ENCODE measurements at places on chromosomes 7 and 10.

DNA sequence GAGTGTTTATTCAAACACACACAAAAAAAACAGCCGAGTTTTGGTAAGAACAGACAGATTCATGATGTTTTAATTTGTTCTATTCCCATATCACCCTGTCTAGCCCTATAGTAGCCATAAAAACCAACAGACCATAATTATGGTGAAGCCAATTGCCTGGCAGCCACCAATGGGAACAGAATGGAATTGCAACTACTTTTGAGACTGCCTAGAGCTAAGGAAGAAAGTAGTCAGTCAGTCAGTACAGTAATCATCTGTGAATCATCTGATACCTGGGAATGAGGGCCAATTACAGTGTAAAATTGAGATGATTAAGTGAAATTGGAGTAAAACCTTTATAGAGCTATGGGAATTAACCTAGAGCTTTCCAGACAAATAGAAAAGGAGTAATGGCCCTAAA, 952.7 kb upstream of the KCND2 start:
- no peak for DNase-seq

DNA sequence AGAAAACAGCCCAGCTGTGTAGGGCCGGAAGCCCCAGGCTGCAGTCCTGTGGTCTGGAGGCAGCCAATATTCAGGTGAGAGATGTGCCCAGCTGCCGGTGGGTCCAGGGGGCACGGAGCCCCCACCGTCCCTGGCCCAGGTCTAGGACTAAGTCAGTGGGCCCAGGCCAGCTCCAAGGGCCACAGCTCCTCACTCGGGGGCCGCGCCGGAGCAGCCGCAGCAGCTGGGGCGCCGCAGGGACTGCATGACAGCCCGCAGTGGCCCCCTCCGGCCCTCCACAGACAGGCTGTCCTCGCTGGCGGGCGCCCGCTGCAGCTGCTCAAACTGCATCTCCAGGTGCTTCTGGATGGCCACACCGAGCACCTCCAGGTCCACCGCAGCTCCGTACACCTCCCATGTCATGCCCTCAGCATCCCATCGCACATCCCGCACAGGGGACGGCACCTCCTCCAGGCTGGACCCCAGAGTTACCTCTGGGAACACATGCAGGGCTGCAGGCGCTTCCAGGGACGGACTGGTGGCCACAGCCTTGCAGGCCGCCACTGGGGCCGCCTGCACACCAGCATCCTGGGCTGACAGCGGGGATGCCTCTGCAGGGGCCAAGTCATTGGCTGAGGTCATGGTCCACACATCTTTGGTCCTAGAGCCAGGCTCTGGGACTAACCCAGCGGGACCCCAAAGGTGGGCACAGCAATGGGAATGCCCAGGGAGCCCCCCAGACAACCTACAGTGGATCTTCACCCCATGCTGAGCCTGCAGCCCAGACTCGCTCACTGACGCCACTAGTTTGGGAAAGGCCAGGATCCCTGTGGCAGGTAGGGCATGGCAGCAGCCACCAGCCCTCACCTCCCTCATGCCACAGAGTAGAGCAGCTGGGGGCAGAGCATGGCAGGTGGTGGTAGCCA, 7.0 kb downstream of the GPRIN2 start:
- no peak for DNase-seq

DNA sequence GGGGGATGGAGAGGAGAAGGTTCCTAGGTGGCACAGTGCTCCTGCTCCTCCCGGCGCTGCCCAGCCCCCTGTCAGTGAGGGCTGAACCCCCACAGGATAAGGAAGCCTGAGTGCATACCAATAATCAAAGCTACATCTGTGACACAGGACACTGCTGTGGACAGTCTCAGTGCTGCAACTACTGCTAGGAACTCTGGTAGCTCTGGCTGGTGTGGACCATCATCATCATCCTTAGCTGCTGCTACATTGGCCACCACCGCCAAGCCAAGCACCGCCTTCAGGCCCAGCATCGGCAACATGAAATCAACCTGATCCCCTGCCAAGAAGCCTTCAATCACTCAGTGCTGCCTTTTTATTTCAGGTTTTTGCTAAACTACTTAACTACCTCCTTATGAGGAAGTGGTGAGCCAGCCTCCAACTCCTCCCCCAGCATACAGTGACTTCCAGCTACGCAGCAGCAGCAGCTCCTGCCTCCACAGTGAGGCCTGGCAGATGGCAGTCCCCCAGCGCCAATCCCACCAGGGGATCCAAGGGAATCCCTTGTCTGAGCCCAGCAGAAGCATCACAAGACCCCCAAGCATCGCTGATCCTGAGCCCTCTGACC, 32.1 kb upstream of the SLC26A4 start:
- DNase-seq, result no peak

DNA sequence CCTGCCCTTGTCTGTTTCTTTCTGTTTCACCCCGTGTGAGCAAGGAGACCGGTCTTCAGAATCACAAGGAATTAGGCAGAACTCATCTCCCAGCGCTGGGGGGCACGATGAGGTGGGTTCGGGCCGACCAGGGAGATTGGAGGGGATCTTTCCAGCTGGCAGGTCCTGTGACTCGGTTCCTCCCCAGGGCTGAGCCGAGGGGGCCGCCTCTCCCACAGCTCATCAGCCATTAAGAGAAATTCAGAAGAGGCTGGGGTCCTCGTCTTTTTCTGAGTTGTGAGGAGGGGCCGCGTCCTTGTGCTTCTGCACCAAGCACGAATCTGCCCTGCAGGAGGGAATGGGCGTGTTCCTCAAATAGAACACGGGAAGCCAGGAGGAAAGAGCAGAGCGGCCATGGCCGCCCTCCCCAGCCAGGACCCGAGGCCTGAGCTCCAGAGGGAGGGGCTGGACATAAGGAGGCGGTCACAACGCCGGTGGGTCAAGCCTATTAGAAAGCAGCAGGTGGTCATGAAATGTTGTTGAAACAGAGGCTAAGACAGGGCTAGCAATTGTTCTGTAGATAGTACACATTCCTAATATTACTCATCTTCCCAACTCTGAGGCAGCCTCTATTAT, 125.3 kb downstream of the ADARB2 start:
- DNase-seq, result no peak

DNA sequence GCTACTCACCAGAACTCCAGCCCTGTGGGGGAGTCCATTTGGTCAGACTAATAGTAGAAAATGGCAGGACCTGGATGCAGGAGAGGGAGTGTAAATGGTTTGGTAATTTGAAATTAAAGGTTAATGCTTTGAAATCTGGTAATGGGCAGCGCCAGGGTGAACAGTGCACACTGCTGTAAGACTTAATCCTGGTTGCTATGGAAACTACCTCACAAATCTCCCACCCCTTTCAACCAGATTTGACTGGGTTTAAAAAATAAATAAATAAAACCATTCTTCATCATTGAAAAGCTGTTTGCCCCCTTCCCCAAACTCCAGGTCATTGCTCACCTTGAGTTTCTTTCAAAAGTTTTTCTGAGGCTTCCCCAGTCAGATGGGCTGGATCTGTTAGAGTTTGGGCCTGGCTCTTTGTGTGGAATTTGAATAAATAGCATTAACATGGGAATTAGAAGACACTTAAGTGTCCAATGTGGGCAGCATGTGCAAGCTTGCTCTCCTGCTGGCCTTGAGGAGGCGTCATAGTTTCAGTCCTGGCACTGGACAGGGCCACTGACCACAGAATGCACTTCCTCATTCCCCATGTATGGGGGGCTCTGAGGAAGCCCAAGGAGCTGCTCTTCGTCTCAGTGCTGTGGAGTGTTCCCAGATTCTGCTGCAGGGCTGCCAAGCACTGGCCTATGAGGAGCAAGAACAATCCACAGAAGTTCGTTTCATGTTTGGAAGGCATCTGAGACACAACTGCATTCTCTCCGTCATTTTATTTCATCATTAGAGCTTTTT, 90.7 kb downstream of the LRRC4 start:
- DNase-seq, result no peak

- no peak for DNase-seq
Measured at GRCh38 chr7:142414135-142414534, 156.3 kb upstream of the PRSS58 start.

DNA sequence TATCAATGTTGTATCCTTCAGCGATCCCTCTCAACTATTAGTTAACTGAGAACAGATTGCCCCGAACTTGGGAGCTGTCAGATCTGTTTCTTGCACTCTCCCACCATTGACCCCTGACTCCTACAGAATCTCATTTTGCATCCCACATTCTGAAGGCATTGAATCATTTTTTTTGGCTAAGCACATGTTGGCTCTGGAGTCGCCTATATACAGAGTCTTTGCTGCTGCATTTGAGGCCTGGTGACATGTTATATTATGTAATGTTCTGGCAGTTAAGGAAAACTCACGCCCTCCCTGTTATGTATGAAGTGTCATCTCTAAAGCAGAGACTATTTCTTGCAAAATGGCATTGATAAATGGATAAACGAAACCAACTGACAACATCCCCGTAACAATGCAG, 159.2 kb upstream of the ITGB1 start:
- DNase-seq, result no peak

GRCh38 chr7:77262316-77262715, 62.7 kb upstream of the FGL2 start:
- DNase-seq, result no peak

GRCh38 chr10:110207805-110208613, 604 bp downstream of the MXI1 start:
- DNase-seq, result peak; percentile 31

GRCh38 chr7:138066954-138067394, 9.3 kb upstream of the AKR1D1 start:
- no peak for DNase-seq

- DNase-seq, result no peak
Measured at GRCh38 chr10:112565434-112566053, 118.5 kb downstream of the VTI1A start.

DNA sequence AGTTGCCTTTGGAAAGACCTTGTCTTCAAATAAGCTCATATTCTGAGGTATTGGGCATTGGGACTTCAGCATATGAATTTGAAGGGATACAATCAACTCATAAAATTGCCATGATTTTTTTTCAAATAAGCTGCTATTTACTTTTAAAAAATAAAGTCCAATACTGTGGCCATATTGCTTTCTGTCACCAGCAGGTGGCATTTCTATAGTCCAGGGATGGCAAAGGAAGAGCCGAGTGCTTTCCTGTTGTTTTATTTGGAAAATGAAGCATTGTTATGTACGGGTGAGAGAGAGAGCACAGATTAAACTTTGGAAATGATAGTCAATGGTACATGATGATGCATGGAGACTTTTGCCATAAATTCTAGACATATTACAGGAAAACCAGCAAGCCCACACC, 104.1 kb upstream of the DPP6 start:
- no peak for DNase-seq

GRCh38 chr7:103346396-103346795, 1.0 kb upstream of the PSMC2 start:
- DNase-seq, result no peak

DNA sequence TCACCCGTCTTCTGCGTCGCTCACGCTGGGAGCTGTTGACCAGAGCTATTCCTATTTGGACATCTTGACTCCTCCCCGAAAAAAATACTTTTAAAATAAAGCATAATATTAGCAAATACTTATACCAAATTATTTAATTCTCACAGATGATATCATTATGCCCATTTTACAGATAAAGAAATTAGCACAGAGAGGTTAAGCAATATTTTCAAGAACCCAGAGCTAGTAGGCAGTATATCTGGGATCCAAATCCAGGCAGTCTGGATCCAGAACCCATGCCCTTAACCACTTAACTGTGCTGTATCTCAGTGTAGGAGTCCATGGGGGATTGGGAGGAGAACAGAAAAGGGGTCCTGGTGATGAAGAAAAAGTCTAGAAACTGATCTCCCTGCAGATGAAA, 6.1 kb downstream of the IQUB start:
- no peak for DNase-seq

DNA sequence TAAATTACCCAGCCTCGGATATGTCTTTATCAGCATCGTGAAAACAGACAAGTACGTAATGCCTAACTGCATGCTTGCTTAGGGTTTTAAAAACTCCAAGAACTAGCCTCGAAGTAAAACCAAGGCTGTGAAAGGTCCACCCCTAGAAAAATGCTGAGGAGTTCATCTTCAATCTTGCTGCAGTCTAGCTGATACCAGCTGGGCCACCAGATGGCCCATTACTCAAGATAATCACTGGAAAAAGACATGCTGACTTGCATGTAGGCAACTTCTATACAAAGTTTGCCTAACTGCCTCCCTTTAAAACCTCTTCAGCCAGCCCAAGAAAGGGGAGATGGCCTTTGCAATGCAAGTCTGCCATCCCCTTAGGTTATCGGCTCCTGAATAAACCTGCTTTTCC, 614.1 kb downstream of the GALNT17 start:
- no peak for DNase-seq

- DNase-seq, result no peak
Measured at GRCh38 chr10:3526727-3527501, 258.1 kb downstream of the KLF6 start.

GRCh38 chr7:38327637-38328036, 54.2 kb upstream of the TARP start:
- DNase-seq, result no peak

GRCh38 chr7:17147409-17147808, 151.0 kb upstream of the AHR start:
- no peak for DNase-seq

- no peak for DNase-seq
Measured at GRCh38 chr7:95318501-95319100, 5.7 kb downstream of the PON1 start.

- no peak for DNase-seq
Measured at GRCh38 chr10:62377966-62378365, 3.8 kb downstream of the ZNF365 start.

GRCh38 chr7:32103361-32103760, 33.2 kb upstream of the PDE1C start:
- no peak for DNase-seq

DNA sequence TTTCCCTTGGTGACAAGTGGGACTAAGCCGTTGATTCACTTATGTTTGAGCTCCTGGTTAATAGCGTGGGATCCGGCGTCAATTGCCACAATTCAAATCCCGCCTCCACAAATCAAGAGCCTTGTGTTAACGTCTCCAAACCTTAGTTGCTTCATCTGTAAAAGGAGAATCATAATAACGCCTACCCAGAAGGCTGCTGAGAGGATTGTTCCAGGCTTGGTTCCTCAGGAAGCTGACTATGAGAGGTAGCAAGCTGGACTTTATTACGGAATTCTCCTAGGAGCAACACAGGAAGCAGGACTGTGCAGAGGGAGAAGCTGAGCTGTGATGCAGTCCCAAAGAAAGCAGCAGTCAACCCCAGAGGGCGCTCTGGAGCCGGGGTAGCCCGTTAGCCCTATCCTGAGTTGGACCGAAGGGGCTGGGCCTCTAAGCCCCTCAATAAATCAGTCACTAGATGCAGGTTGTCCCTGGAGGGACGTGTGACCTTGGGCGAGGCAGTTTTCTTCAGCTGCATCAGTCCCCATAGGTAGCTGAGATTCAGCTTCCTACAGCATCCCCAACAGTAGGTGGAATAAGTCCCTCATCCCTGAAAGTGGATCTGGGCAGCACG, 6.9 kb upstream of the BAG3 start:
- DNase-seq, result no peak

DNA sequence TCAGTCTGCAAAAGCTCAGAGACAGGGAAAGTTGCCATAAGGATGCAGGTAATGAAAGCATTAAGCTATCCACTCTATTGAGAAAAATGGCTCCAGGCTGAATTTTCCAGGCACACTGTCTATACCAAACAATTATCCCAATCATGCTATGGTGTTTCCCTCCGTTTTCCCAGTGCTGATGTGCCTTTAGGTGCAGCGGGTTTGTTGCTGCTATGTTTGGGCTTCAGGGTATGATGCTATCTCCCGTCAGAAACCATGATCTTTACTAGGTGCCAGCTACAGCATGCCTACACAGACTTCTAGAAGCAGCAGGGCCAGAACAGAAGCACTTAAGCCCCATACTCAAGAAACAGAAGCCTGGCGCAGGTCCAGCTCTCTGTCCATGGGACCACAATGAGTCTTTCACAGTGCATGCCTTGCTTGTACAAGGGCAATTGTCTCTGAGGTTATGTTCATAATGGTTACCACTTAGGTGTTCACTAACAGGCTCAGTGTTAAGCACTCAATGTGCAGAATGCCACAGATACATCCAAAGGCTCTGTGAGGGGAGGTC, 19.4 kb downstream of the STEAP1B start:
- no peak for DNase-seq
